Ureter (tissue), 1 donor: ENCODE measurements at places on chromosomes 4 and X.

GRCh38 chr4:185396724-185397385 lies at the start of gene ANKRD37:
TSS of gene ANKRD37 (plus strand) at chr4:185396841. CDS start at chr4:185396924, 83 bp downstream.
- DNase-seq, result peak; percentile 54

DNA sequence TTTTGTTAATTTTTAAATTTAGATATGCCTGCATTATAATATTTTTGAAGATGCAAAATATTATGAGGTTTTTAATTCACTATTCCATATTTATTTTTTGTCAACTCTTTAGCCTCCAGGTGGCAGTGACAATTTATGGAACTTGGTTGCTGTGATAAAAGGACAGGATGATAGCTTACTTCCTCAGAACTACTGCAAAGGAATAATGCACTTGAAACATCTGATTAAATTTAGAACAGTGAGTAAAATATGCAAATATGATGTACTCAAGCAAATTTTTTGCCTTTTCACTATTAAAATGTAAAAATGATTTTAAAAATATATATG lies 45.1 kb downstream of the SPATA4 start:
- no peak for DNase-seq

- DNase-seq, result no peak
Measured at GRCh38 chr4:91057871-91058270, 930.7 kb downstream of the CCSER1 start.

DNA sequence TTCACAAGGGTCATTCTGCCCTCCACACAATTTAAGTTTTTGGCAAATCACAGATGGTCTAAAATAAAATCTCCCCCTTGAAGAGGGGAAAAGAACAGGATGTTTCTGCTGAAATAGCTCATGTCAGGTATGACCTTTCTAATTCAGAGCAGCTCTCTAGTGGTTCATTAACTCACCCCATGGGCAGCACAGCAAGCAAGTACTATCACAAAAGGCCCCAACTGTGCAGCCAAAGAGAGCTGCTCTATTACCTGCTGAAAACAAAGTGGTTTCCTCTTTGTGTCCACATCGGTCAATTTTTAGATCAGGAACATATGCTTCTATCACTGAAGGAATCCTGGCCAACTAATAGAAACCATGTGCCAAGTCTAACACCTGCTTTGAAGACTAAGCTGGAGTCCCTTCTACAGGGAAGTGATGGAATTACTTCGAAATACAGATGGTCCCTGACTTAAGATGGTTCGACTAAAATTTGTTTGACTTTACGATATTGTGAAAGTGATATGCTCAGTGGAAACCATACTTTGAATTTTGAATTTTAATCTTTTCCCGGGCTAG lies 164.3 kb downstream of the ENOX2 start:
- no peak for DNase-seq

DNA sequence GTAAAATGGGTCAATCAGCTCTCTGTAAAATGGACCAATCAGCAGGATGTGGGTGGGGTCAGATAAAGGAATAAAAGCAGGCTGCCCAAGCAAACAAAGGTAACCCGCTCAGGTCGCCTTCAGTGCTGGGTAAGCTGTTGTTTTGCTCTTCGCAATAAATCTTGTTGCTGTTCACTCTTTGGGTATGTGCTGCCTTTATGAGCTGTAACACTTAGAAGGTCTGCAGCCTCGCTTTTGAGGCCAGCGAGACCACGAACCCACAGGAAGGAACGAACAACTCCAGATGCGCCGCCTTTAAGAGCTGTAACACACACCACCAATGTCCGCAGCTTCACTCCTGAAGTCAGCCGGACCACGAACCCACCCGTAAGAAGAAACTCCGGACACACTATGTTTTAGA lies 11.5 kb upstream of the CAMK2D start:
- no peak for DNase-seq

- no peak for DNase-seq
Measured at GRCh38 chr4:152265149-152265621, 270.7 kb downstream of the FBXW7 start.

- DNase-seq, result peak; percentile 68
Measured at GRCh38 chrX:110412971-110413726, 54.5 kb downstream of the RTL9 start.

GRCh38 chr4:152503653-152504290 lies 32.1 kb downstream of the FBXW7 start:
- no peak for DNase-seq

GRCh38 chrX:143115466-143115865 lies 89.7 kb downstream of the SPANXN4 start:
- no peak for DNase-seq

DNA sequence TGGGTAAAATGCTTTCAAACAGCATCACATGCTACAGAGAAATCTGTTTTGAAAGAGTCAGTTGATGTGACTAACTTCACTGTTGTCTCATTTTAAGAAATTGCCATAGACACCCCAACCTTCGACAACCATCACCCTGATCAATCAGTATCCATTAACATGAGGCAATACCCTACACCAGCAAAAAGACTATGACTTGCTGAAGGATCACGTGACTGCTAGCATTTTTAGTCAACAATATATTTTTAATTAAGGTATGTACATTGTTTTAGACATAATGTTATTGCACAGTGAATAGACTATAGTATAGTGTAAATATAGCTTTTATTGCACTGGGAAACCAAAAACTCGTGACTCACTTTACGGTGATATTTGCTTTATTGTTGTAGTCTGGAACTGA lies 200.0 kb upstream of the ARHGAP24 start:
- DNase-seq, result no peak

GRCh38 chrX:10508891-10509290 lies 111.5 kb downstream of the MID1 start:
- DNase-seq, result no peak

DNA sequence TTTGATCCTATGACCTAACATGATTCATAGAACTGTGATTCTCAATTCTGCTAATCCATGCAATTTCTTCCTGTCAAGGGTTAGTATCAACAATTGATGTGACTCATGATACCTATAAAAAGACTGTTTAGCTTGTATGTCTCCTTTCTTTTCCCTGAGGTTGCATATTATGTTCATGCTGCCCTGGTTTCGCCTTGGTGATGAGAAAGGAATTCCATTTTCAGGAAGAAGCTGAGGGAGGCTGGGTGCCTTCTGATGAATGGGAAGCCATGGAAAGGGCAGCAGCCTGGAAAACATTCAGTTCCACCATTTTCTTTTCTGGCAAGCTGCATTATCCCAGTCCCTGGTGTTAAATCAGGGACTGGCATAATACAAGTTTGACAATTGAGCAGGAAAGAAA lies 976.5 kb downstream of the RPA4 start:
- no peak for DNase-seq

GRCh38 chrX:151815398-151815797 lies 80.9 kb downstream of the CNGA2 start:
- no peak for DNase-seq

DNA sequence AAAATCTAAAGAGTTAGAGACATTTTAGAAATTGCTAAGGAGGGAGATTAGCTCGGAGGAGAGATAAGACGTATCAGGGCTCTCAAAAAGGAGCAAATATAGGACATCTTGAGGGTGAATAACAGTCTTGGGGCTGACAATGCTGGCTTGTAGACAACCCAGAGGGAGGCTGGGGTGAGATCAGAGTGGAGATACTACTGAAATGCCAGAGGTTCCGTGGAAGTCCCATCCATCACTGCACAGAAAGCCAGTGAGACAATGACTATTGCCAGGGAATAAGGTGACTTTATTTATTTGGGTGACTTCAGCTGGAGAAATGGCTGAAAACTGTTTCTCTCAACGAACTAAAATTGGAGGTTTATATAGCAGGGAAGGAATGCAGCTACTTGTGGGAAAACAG lies 838.1 kb upstream of the AGA start:
- no peak for DNase-seq

DNA sequence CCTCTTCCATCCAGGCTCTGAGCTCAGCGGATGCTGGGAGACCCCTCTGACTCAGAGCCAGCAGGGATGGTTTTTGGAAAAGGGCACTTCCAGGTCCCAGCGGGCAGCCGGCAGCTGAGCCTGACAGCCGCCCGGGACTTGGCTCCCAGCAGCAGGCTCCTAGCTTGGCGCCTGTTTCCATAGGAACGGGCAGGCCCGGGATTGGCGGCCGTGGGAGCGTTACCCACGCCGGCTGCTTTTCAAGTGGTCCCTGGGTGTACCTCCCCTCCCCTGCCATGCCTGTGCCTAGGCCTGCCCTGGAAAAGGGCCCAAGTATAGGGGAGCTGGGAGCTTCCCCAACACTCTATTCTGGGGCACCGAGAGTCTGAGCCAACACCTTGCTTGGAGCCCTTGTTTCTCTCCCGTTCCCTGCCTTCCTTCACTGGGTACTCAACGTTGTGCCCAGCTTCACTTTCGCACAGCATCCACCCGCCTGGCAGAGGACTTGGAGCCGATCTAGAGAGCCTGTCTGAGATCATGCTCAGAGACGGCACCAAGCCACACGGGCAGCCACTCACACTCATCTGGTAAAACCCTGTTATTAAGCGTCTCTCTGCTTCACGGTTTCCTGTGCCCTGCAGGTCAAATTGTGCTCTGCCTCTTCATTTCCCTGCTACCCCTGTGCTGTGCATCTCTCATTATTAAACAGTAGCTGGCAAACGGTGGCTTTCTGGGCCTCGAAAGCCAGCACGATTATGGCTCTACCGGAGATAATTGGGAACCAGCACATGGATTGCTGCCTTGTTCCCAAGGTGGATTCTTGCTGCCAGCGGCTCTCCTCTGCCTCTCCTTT lies 521.5 kb downstream of the BCOR start:
- DNase-seq, result no peak

DNA sequence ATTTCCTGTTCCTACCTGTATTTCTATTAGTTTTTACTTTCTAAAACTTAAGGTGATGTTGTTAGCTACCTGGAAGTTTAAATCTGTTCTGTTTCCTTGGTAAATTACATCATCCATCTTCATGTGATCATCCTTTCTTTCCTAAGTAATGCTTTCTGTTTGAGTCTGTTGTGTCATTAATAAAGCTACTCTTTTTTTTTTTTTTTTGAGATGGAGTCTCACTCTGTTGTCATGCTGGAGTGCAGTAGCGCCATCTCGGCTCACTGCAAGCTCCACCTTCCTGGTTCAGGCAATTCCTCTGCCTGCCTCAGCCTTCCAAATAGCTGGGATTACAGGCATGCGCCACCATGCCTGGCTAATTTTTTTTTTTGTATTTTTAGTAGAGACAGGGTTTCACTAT lies 73.3 kb downstream of the FIP1L1 start:
- DNase-seq, result no peak

DNA sequence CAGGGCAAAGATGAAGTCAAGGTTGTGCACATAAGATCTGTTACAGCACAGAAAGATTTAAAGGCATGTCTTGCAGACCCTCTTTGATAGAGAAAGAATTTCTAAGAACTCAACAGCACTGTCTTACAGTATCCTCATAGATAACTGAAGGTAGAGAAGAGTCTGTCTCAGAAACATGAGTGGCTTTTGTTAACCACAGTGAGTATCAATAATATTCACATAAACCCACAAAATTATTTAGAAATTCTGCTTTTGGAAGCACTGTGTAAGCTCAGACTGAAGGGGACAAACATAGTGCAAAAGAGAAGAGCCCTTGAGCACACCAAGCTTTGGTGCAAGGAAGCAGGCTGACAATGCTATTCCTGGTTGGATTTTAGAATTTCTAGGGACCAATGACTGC lies 166.0 kb upstream of the SH3RF1 start:
- no peak for DNase-seq

- no peak for DNase-seq
Measured at GRCh38 chr4:102324730-102325129, 20.6 kb downstream of the SLC39A8 start.

GRCh38 chrX:46298821-46299220 lies 246.4 kb downstream of the ZNF674 start:
- no peak for DNase-seq

- peak; percentile 73 for DNase-seq
Measured at GRCh38 chr4:3346146-3346545, 53.3 kb downstream of the RGS12 start.

GRCh38 chr4:114417214-114417613 lies 181.4 kb upstream of the UGT8 start:
- DNase-seq, result no peak

- DNase-seq, result no peak
Measured at GRCh38 chr4:1683261-1683735, 815 bp downstream of the FAM53A start.

DNA sequence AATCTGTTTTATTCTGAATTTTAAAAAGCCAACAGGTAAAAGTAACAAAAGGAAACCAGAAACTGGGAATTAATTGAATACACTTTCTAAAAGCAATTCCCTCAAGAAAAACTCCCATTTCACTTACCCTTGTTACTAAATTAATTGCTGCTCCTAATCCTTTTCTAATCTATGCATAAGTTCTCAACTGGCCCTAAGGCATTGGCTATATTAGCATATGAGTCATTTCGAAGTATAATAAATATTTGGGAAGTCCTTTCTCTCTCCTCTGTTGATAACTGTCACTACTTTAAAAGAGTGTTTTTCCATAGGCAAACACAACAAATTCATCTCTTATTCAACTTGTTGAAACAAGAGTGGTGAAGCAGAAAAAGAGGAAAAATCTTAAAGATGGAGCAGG lies 486.5 kb upstream of the HTR2C start:
- DNase-seq, result no peak

DNA sequence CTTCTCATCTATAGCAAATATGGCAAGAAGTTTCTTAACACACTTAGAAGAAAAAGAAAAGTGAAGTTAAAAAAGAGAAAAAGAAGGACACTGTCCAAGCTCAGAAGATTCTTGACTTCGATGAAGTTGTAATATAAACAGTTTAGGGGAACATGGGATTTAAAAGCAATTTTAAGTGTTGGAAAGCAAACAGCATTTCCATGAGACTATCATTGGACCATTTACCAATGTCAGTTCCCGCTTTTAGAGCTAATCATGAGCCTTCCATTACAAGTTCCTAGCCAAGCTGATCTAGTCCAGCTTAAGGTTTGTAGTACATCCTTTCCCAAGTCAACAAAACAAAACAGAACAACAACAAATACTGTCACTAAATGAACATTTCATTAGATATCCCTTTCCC lies 45.1 kb upstream of the FGF2 start:
- DNase-seq, result no peak

- DNase-seq, result no peak
Measured at GRCh38 chr4:151518359-151518758, 109.4 kb downstream of the FHIP1A start.

GRCh38 chr4:176957353-176958118 lies 164.8 kb upstream of the VEGFC start:
- DNase-seq, result no peak

DNA sequence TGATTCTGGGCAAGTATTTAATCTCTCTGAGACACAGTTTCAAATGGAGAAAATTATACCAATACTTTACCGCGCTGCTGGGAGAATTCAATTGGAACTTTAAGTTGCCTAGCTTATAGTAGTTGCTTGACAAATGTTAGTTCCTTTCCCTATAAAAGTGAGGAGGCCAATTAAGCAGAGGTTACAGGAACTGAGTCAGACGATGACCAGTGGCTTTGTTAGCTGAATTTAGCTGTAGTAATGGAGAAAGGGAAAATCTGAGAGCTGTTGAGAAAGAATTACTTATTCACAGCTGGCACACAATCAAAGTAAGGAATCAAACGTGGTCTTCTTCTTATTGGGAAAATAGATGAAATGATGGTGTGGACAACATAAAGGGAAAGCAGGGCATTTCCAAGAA lies 29.6 kb downstream of the SMARCA1 start:
- DNase-seq, result no peak

- no peak for DNase-seq
Measured at GRCh38 chr4:102614801-102615200, 113.6 kb downstream of the NFKB1 start.

- no peak for DNase-seq
Measured at GRCh38 chrX:118729042-118729652, 1.7 kb downstream of the IL13RA1 start.
